Tibial nerve (tissue), 4 donors: ENCODE measurements at places on chromosomes 16 and 17. TPM values are rescaled to one million over a fixed set of nuclear protein-coding genes. Genes with fewer than 3 reads are reported as not detected.
A peak's percentile ranks its signal among the peaks of the same experiment; 100 is the strongest.

DNA sequence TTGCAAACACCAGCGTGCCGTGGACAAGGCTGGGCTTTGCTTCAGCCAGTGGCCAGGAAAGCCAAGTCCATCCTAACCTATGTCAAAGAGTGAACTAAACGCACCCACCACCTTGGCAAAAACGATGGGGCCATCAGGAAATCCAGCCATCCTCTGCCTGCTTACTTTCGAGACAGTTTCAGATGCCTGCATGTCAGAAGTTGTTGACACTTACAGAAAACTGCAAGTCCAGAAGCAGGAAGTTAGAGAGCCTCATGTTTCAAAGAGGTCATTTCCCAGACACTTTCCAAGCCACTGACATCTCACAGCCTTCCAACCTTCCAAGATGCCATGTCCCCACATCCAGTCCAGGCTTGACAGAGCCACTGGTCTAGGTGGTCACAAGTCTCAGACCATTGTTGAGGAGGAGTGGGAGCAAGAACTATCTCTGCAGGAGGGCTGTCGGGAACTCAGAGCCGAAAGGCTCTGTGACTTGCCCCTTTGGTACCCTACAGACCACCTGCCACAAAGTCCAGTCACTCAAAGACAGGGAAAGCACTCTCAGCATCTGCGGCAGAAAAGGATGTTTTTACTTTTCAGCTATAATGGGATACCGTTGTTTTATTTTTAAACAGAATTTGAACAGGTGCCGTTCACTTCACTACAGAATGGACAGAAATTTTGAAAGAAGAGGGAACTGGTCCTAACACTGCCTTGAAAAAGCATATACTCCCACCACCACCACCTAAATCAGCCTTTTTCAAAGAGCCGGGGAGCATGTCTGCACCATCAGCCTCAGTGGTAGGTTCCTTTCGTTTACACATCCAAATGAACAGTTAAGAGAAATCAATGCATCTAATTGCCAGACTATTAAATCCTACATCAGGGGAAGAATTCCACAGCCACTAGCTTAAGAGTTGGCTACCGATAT lies 5.1 kb downstream of the ZNF423 start:
- no peak overlapping the region for H3K4me3 ChIP-seq
- no peak overlapping the region for H3K27ac ChIP-seq
- no peaks in the 10 kb centered on the region for H3K36me3 ChIP-seq

TBCD gene
- total RNA-seq = 42.6 TPM

PTX4 gene
- not detected for total RNA-seq

ABCA6 gene
- 267 TPM for total RNA-seq

DNA sequence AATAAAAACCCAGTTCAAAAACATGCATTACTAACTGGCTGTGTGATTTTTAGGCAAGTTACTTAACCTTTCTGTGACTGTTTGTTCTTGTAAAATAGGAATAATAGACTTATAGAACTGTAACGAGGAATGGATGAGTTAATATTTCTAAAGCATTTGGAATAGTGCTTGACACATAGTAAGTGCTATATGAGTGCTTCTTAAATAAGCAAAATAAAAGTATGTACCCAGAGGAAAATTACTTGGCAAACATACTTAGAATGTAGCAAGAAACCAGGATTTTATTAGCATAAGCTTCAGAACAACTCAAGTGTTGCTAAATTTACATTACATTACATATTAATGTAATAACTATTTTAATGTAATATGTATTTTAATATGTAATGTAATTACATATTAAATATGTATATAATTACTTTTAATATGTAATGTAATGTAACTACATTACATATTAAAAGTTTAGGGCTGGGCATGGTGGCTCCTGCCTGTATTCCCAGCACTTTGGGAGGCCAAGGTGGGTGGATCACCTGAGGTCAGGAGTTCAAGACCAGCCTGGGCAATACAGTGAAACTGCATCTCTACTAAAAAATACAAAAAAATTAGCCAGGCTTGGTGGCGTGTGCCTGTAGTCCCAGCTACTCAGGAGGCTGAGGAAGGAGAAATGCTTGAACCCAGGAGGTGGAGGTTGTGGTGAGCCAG lies 14.2 kb downstream of the NFAT5 start:
- peaks cover 33% of the 10 kb centered on the region for H3K4me1 ChIP-seq
- DNase-seq = no peak
- H3K36me3 ChIP-seq = peaks cover 9% of the 10 kb centered on the region
- H3K27me3 ChIP-seq = no peaks in the 10 kb centered on the region
- no peak overlapping the region for H3K27ac ChIP-seq
- H3K4me3 ChIP-seq = no peak overlapping the region

DNA sequence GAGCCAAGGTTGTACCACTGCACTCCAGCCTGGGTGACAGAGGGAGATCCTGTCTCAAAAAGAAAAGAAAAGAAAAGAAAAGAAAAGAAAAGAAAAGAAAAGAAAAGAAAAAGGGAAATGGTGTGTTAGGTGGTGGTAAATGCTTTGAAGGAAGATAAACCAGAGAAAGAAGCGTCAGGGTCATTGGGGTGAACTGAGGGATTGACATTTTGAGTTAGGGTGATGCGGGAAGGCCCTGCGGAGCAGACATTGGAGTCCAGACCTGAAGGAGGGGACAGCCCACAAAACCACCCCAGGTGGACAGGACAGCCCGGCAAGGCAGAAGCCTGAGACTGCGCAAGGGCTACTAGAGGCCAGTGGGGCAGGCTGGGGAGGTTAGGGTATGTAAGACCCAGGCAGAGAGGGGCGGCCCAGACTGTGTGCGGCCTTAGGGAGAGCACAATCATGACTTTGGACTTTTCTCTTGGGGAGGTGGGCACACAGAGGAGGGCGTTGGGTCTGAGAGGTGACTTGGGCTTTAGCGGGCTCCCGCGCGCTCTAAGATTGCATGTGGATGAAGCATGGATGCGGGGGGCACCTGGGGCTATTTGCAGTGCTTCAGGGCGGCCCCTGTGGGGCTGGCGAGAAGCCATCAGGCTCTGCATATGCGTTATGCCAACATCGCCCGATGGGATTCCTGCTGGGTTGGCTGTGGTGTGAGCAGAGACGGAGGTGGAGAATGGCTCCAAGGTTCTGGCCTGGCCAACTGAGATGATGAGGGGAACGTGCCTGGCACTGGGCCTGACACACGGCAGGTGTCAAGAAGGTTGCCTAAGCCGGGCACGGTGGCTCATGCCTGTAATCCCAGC lies 3.3 kb upstream of the GAA start:
- H3K4me1 ChIP-seq = peaks cover 15% of the 10 kb centered on the region
- no peak overlapping the region for H3K27ac ChIP-seq
- no peak overlapping the region for H3K4me3 ChIP-seq
- H3K36me3 ChIP-seq = no peaks in the 10 kb centered on the region

CCDC92B gene
- not detected for total RNA-seq

ITPRIPL2 gene
- total RNA-seq = 51.3 TPM

DNA sequence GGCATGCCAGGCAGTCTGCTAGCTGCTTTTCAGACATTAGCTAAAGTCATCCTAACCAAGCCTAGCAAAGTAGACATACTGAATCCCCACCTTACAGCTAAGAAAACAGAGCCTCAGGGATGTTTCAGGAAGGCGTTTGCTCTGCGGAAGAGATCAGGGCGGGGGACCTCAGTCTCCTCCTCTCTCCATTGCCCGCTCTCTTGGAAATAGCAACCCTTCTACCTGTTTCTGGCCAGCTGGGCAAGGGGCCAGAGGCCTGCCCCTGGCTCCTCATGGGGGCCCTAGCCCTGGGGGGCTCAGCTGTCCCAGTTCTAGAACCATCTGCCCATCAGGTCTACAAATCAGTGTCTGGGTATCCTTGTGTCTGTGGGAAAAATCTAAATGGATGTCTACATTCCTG lies 14.5 kb downstream of the PITPNM3 start:
- H3K4me1 ChIP-seq = no peaks in the 10 kb centered on the region
- no peaks in the 10 kb centered on the region for H3K36me3 ChIP-seq
- no peak overlapping the region for H3K27ac ChIP-seq
- no peak overlapping the region for H3K4me3 ChIP-seq
- DNase-seq = no peak

DNA sequence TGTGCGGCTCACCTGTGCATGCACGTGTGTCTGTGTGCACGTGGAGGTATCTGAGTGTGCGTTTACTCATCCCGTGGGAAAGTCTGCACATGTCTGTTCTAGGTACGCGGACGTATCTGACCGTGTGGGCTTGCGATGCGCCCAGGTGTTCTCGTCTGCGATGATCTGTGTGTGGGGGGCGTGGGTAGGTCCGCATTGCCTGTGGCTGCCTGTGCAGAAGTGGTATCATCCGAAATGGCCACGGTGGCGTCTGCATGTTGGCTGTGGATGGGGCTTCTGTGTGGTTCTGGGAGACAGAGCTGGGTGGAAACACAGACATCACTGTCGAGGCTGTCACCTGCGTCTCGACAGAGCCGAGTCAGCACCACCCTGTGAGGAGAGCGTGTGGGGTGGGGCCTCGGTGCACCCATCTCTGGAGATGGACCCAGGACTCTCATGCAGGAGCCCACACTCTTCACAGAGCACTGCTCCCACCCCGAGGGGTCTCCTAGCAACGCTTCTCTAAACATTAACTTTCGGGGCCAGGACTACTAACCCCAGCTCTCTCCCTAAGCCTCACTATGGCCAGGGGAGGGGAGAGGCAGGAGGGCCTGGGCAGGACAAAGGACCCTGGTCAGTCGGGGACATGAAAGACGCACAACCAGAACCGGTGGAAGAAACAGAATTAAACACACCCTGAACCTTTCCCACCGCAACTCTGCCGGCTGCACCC lies 8.4 kb downstream of the DPEP1 start:
- no peaks in the 10 kb centered on the region for H3K27me3 ChIP-seq
- H3K27ac ChIP-seq = no peak overlapping the region
- H3K36me3 ChIP-seq = no peaks in the 10 kb centered on the region
- DNase-seq = no peak

GRCh38 chr16:81077076-81077940 lies at the start of gene C16orf46:
Gene C16orf46 (minus strand): TSS chr16:81077238. CDS start chr16:81063955, 13,283 bp downstream.
- DNase-seq = peak; percentile 97
- no peaks in the 10 kb centered on the region for H3K27me3 ChIP-seq
- peak within 1 kb of the TSS; percentile 94 for H3K27ac ChIP-seq
- H3K36me3 ChIP-seq = peaks cover 11% of the 10 kb centered on the region
- H3K4me1 ChIP-seq = no peaks in the 10 kb centered on the region
- H3K4me3 ChIP-seq = peak within 1 kb of the TSS; percentile 67

- no peak overlapping the region for H3K27ac ChIP-seq
- no peak overlapping the region for H3K4me3 ChIP-seq
- no peaks in the 10 kb centered on the region for H3K27me3 ChIP-seq
- no peaks in the 10 kb centered on the region for H3K4me1 ChIP-seq
- no peaks in the 10 kb centered on the region for H3K36me3 ChIP-seq
These were observed 32.7 kb downstream of the ITGB3 start for GRCh38 chr17:47286198-47286914.

CLDN6 gene
- not detected for total RNA-seq

SMTNL2 gene
- 1.5 TPM for total RNA-seq

DNA sequence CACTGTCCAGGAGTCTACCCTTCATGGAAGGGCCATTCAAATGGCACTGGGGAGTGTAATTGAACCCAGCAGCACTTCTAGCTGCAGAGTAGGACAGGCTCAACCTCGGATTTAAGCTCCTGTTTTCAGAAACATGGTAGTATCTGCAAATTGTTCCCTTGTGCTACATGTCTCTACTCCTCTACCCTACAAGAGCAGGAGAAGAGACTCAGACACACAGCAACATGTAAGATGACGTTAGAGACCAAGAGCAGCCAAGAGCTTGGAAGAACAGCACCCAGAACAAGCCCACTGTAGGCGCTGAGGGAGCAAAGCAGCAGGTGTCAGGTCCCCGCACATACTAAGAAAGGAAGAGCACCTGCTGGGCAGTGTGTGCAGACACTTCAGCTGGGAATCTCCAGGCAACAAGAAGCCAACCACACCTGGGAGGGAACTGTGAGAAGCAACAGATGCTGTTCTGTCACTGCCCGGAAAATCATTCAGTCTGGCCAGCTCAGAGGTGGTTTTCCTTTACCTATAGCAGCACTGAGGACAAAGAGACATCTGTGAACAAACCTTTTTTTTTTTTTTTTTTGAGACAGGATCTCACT lies 35.6 kb upstream of the MNT start:
- no peaks in the 10 kb centered on the region for H3K27me3 ChIP-seq
- DNase-seq = no peak
- no peak overlapping the region for H3K4me3 ChIP-seq
- no peaks in the 10 kb centered on the region for H3K36me3 ChIP-seq
- no peak overlapping the region for H3K27ac ChIP-seq

- no peak for DNase-seq
- H3K27ac ChIP-seq = no peak overlapping the region
- no peak overlapping the region for H3K4me3 ChIP-seq
- H3K27me3 ChIP-seq = no peaks in the 10 kb centered on the region
These were observed 91.4 kb downstream of the GRIN2A start for GRCh38 chr16:10090816-10091215.

DNA sequence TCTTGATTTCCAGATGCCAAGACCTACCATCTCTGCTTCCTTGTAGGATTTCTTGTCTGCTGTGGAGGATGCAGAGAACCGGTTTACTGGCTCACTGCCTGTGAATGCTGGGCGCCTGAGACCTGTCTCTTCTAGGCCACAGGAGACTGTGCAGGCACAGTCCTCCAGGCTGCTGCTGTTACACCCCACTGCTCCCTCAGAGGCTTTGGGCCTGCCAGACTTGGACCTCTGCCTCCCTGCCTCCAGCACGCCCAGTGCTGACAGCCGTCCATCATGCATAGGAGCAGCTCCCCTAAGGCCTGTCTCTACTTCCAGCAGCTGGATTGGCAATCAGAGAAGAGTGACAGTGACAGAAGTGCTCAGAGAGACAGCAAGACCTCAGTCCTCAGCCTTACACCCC lies 6.1 kb downstream of the HROB start:
- H3K27me3 ChIP-seq = no peaks in the 10 kb centered on the region
- H3K36me3 ChIP-seq = no peaks in the 10 kb centered on the region
- peaks cover 8% of the 10 kb centered on the region for H3K4me1 ChIP-seq
- H3K4me3 ChIP-seq = no peak overlapping the region
- no peak for DNase-seq

DNA sequence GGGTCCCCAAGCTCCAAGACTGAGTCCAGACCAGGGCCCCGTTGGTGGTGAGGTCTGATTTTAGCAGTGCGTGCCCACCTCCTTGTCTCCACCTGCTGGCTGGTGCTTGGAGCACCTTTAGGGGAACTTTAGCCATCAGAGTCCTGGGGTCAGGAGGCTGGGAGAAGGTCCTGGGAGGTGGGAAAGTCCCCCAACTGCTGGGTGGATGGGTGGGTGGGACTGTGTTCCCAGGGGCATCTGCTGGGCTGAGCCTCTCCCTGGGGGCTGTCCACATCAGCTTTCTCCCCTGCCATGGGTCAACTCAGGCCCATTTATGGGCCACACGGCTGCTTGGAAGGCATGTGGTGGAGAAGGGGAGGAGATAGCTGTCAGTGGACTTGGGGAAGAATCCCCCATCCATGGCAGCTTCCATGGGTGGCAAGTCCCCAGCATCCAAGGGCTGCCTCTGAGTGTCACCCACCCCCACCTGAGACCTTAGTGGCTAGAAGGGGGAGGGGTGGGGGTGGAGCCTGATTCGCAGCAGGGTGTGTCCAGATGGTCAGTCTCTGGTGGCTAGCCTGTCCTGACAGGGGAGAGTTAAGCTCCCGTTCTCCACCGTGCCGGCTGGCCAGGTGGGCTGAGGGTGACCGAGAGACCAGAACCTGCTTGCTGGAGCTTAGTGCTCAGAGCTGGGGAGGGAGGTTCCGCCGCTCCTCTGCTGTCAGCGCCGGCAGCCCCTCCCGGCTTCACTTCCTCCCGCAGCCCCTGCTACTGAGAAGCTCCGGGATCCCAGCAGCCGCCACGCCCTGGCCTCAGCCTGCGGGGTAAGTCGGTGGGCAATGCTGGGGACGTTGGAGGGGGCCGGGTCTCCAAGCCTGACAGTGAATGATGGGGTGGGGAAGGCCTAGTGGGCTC lies at the start of gene TRPV2:
TSS of gene TRPV2 (plus strand) at position 541 of the 894 bp plus-strand sequence. CDS start 2,098 bp downstream, outside the sequence.
- no peak for DNase-seq
- no peaks in the 10 kb centered on the region for H3K36me3 ChIP-seq
- peak within 1 kb of the TSS; percentile 80 for H3K27ac ChIP-seq
- H3K27me3 ChIP-seq = peaks cover 9% of the 10 kb centered on the region
- H3K4me3 ChIP-seq = peak within 1 kb of the TSS; percentile 45
- H3K4me1 ChIP-seq = peaks cover 21% of the 10 kb centered on the region
